Heart right ventricle (tissue), 16 donors: ENCODE measurements at places on chromosomes 13 and 19. TPM values are rescaled to one million over a fixed set of nuclear protein-coding genes. Genes with fewer than 3 reads are reported as not detected.

GRCh38 chr19:57053401-57053800 lies 66.4 kb upstream of the USP29 start:
- DNase-seq, result no peak

DNA sequence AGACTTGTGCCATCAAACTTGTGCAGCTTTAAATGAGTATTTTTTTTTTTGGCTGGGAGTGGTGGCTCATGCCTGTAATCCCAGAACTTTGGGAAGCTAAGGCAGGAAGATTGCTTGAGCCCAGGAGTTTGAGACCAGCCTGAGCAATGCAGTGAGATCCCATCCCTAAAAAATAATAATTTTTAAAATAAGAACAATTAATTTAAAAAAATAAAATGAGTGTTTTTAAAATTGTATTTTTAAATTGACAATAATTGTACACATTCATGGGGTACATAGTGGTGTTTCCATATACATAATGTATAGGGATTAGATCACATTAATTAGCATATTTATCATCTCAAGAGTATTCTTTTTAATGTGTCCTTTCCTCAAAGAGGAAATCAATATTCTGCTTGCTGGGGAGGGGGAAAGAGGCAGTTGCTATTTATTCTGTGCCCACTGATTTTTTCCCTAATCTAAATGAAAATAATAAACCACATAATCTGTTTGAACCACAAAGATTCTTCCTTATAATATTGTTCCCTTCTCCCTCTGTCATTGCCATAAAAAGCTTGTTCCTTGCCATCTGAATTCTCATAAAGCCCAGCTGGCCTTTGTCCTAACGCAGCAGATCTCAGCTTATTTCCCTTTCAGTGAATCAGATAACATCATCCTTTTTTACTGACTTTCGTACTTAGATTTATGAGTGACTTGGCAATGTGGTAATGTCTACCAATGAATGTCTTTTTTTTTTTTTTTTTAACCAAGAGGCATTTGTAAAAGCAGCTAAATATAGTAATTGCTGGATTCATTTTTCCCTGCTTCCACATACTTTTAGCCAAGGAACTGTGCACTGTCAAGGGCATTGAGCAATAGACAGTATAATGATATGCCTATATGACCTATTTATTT lies 81.8 kb upstream of the RUBCNL start:
- no peak for DNase-seq

GRCh38 chr13:114078461-114079451 lies 53.7 kb downstream of the RASA3 start:
- DNase-seq, result no peak

- DNase-seq, result no peak
These were observed 72.2 kb downstream of the ATP11A start for GRCh38 chr13:112761701-112762689.

CCDC194 gene
- not detected for total RNA-seq

FCER2 gene
- total RNA-seq, result 0.36 TPM

DNA sequence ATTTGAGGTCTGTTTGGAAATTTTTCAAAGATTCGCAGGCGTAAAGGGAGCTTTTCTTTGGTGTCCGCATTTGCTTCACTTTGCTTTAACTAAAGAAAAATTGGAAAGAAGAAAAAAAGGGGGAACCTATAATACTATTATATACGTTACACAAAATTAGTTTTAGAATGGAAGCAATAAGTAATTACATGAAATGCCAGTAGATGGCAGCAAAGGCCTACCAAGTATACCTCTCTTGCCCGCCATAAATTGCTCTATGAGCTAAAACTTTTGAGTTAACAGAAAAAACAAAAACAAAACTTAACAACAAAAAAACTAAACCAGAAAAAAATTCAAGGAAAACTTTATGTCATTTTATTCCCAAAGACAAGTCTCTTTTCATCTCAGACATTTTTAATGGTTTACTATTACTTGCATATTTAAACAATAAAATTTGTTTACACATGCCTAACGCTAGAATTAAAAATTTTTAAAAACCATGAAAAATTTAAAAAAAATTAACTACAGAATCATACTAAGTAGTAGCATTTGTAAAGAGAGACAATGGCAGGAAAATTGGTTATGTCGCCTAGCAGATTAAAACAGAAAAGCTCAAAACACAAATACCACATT lies 271.4 kb downstream of the NALCN start:
- DNase-seq, result no peak

CRB3 gene
- not detected for total RNA-seq
